ENCODE measurements at places on chromosomes 1 and 21. TPM values are rescaled to one million over a fixed set of nuclear protein-coding genes. Genes with fewer than 3 reads are reported as not detected.

- H3K27me3 ChIP-seq = no peaks in the 10 kb centered on the region
- H3K36me3 ChIP-seq = peaks cover 32% of the 10 kb centered on the region
- H3K27ac ChIP-seq = no peak overlapping the region
- peaks cover 42% of the 10 kb centered on the region for H3K4me1 ChIP-seq
These were observed 2.4 kb downstream of the SSBP3 start for GRCh38 chr1:54403808-54404261.

- H3K4me3 ChIP-seq = peak overlapping the region; percentile 32
- H3K36me3 ChIP-seq = no peaks in the 10 kb centered on the region
- peaks cover 7% of the 10 kb centered on the region for H3K4me1 ChIP-seq
- DNase-seq = peak; percentile 80
These were observed 1.7 kb upstream of the TNFRSF9 start for GRCh38 chr1:7942214-7942921.

GRCh38 chr1:20227704-20228103, 41.4 kb upstream of the PLA2G2C start:
- no peak overlapping the region for H3K4me3 ChIP-seq
- peaks cover 27% of the 10 kb centered on the region for H3K27me3 ChIP-seq
- H3K27ac ChIP-seq = no peak overlapping the region
- DNase-seq = no peak
- no peaks in the 10 kb centered on the region for H3K36me3 ChIP-seq

DNA sequence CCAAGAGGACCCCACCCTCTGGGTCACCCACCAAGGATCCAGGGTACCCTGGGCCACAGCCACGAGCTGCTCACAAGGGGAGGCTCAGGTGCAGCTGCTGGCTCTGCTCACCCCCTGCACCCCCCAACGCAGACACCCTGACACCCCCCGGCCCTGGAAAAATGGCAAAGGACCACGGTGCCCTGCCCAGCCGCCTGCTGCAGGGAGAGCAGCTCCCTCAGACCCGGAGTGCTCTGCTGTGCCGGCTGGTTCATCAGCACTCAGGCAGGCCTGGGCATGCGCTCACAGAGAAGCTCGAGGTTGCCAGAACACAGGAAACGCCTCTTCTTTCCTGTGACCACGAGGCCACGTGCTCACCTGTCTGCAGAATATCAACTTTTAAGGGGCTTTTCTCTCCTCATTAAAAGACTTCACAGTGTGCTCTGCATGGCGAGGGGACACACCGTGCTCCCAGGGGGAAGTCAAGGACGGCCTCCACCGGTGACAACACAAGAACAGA, 4.3 kb upstream of the C1QTNF12 start:
- no peak for DNase-seq
- H3K36me3 ChIP-seq = peaks cover 37% of the 10 kb centered on the region
- H3K4me1 ChIP-seq = no peaks in the 10 kb centered on the region
- peaks cover 6% of the 10 kb centered on the region for H3K27me3 ChIP-seq
- H3K27ac ChIP-seq = no peak overlapping the region

- H3K27ac ChIP-seq = peak overlapping the region; percentile 55
- H3K4me3 ChIP-seq = no peak overlapping the region
- H3K36me3 ChIP-seq = peaks cover 84% of the 10 kb centered on the region
- H3K4me1 ChIP-seq = peaks cover 25% of the 10 kb centered on the region
These were observed 60.4 kb downstream of the CAPN2 start for GRCh38 chr1:223772771-223773160.

DNA sequence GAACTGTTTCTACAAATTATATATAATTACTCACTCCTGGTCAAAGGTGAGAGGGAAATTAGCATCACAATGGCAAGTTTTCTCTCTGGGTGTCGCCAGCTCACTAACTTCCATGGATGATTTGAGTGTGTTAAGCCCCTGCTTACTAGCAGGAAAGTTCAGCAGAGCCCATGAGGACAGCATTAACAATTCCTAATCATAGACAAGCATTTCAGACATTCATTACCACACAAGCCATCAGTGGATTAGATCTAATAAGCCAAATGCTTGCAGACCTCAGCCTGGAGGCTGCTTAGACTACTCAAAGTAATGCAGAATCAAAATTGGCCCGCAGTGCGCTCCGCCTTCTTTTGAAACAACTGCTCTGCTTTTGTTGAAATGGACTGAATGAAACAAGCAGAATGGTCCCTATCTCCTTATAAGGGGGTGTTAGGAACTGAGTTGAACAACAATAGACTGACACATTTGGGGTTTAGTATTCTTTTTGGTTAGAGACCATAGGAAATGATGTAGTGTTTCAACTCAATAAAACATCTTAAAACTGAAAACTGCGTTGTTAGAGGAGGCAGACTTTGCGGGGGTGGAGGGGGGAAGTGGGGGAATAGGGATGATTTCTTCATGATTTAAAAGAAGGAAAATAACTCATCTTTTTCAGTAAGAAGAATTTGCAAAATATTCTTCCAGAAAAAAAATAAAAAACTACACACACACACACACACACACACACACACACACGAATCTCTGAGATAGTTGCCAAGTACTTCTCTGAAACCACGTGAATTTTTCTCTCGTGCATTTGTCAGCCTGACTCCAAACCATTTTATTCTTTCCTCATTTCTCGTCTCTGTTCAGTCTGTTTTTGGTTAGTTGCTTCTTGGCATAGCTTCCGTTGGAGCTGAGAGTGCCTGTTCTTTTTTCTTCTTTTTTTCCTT, 54.6 kb downstream of the GORAB start:
- peaks cover 6% of the 10 kb centered on the region for H3K4me1 ChIP-seq
- no peaks in the 10 kb centered on the region for H3K27me3 ChIP-seq
- no peak for DNase-seq
- H3K36me3 ChIP-seq = no peaks in the 10 kb centered on the region

DNA sequence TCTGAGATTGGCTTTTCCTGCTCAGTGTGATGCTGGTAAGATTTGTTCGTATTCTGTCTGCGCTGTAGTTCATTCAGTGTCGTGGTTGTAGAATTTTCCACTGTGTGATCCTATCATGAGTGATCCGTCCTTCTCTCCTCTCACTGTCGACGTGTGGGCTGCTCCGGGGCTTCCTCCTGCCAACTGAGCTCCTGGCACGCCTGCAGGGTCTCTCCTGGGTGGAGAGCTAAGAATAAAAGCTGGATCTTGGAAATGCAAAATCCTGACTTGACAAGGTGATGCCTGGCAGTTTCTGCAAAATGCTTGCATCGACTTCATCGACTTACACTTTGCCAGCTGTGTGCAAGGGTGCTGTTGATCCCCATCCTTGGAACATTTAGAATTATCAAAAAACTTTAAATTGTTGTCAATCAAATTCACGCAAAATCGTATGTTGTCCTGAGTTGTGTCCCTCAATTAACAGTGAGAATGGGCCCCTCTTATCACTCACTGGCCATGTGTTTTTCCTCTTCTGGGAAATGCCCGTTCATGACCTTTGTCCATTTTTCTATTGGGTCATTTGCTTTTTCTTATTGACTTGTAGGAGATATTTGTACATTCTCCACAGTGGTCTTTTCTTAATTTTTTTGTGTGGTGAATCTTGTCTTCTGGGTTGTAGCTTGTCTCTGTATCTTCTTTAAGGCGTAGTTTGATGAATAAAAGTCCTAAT, 125.5 kb downstream of the CRYAA start:
- H3K4me1 ChIP-seq = no peaks in the 10 kb centered on the region
- H3K27ac ChIP-seq = no peak overlapping the region
- DNase-seq = peak; percentile 12
- no peaks in the 10 kb centered on the region for H3K36me3 ChIP-seq
- H3K4me3 ChIP-seq = no peak overlapping the region

- H3K4me1 ChIP-seq = no peaks in the 10 kb centered on the region
- peak overlapping the region; percentile 45 for H3K27ac ChIP-seq
- no peak for DNase-seq
- H3K27me3 ChIP-seq = peaks cover 15% of the 10 kb centered on the region
These were observed 1.4 kb downstream of the ACKR1 start for GRCh38 chr1:159206110-159206509.

GRCh38 chr1:161388639-161389038, 21.0 kb upstream of the CFAP126 start:
- H3K27ac ChIP-seq = no peak overlapping the region
- H3K4me3 ChIP-seq = no peak overlapping the region
- no peaks in the 10 kb centered on the region for H3K27me3 ChIP-seq
- H3K36me3 ChIP-seq = no peaks in the 10 kb centered on the region
- DNase-seq = no peak

DNA sequence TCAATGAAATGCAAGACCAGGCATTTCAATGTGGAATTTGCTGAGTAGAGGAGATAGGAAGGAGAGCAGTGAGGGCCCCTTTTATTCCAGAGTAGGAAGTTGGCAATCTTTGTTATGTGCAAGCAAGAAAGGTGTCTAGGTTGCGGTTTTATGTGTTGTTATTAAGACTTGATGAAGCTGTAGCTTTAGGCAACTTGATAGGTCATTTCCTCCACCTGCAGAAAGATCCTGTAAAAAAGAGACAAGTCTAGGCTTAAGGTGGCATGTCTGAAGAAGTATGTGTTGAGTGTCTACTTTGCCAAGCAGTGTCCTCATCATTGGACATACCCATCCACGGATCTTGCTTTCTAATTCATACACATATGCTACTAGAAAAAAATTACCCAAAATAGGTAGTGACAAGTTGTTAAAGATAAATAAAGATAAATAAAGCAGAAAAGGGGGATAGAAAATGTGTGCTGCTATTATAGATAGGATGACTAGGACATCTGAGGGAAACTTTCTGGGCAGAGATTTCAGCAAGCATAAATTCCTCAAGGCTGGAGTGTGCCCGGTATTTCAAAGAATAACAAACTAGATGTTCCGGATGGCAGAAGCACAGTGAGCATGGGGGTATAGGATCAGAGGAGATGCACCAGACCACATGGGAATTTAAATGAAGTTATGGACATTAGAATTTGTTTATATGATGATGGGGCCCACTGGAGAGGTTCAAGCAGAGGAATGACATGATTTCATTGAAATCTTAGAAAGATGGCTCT, 335.0 kb downstream of the TGFB2 start:
- no peaks in the 10 kb centered on the region for H3K36me3 ChIP-seq
- H3K27ac ChIP-seq = no peak overlapping the region
- no peaks in the 10 kb centered on the region for H3K4me1 ChIP-seq

GRCh38 chr1:244089561-244089960, 38.5 kb downstream of the ZBTB18 start:
- no peaks in the 10 kb centered on the region for H3K4me1 ChIP-seq
- H3K36me3 ChIP-seq = no peaks in the 10 kb centered on the region
- no peaks in the 10 kb centered on the region for H3K27me3 ChIP-seq
- H3K27ac ChIP-seq = no peak overlapping the region

DNA sequence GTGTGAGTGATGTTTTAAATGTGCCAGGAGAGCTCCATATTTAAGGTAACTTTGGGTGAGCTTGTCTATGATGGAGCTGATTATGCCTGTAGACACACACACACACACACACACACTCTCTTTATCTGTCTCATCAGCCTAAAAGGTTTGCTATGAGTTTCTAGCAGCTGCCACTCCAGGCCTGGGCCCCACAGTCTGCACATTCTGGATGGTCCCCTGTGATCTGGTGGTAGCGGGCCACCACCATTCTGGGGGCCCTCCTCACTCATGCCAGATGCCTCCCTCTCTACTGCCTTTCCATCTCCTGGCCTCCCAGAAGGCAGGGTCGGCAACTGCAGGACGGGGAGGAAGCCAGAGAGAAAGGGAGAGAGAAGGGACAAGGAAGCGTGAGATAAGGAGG, 129.2 kb upstream of the TNR start:
- no peak for DNase-seq
- no peaks in the 10 kb centered on the region for H3K36me3 ChIP-seq
- no peak overlapping the region for H3K27ac ChIP-seq

- H3K4me3 ChIP-seq = no peak overlapping the region
- H3K4me1 ChIP-seq = no peaks in the 10 kb centered on the region
- H3K27ac ChIP-seq = no peak overlapping the region
- DNase-seq = no peak
- H3K27me3 ChIP-seq = no peaks in the 10 kb centered on the region
These were observed 292.1 kb upstream of the SNX7 start for GRCh38 chr1:98369463-98369862.

DNA sequence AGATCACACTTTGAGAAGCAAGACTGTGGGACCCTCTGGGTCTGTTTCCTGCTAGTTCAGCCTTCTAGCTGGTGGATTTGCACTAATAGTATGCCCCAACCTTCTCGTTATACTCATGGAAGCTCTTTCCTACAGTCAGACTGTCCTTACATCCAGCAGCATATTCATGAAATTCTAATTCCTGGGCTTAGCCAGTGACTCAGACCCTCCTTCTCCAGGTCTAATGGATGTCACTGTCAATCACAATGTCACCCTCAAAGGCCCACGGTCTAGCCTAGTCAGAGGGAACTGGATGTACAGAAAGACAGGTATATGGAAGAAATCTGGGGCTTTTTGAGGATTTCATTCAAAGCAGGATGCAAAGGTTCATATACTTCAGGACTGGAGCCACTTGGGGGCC, 72.4 kb downstream of the KCNJ15 start:
- no peak for DNase-seq
- no peaks in the 10 kb centered on the region for H3K27me3 ChIP-seq
- no peaks in the 10 kb centered on the region for H3K36me3 ChIP-seq
- H3K4me3 ChIP-seq = no peak overlapping the region
- H3K27ac ChIP-seq = no peak overlapping the region

DNA sequence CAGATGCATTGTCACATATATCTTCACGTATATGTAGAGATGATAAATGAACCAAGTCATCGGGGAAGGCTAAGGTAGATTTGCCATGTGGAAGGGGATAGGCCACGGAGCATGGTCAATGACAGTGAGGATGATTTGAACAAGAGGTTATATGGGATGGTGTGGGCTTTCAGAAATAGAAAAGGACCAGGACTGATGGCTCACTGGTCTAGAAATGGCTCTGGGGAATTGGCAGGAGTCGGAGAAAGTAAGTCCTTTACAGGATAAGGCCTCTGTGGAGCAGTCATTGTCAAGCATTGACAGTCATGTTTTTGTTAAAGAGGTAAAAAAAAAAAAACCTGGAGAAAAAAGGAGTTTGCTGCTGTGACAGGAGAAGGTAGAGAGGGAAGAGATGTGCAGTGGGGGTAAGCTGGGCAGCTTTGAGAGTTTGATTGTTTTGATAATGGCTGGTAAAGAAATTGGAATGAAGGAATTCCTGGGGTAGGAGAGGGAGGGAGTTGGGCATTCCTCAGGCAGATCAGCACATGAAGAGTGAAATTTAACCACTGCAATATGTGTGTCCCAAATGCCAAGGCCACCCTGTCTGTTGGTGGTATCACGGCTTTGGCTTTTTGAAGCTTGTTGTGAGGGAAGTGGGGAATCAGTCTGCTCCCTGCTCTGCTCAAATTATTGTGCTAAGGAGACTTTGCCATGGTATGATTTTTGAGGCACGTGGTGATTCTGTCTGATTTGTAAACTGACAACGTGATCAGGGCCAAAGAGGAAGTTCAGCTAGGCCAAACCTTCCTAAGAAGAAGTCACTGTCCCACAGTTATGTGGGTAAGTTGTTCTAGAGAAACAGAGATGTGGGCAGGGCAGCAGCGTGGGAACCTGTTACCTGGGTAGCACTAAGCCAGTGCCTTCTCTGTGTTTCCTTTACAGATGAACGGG, 26.0 kb downstream of the MACF1 start:
- no peak for DNase-seq
- no peak overlapping the region for H3K4me3 ChIP-seq
- H3K4me1 ChIP-seq = peaks cover 34% of the 10 kb centered on the region
- no peaks in the 10 kb centered on the region for H3K27me3 ChIP-seq

GRCh38 chr1:60911966-60912697, 170.2 kb upstream of the NFIA start:
- H3K4me1 ChIP-seq = no peaks in the 10 kb centered on the region
- H3K36me3 ChIP-seq = no peaks in the 10 kb centered on the region
- no peak overlapping the region for H3K4me3 ChIP-seq
- no peaks in the 10 kb centered on the region for H3K27me3 ChIP-seq
- H3K27ac ChIP-seq = no peak overlapping the region

ADAMTS4 gene
- total RNA-seq = 7.8 TPM

TSPAN2 gene
- 6.1 TPM for total RNA-seq

EXTL1 gene
- 0.49 TPM for total RNA-seq

PEX10 gene
- 14.6 TPM for total RNA-seq

TTC22 gene
- 7.1 TPM for total RNA-seq

All from upper lobe of right lung (tissue), 1 donor.